ENCODE measurements at places on chromosomes 7 and 10. TPM values are rescaled to one million over a fixed set of nuclear protein-coding genes. Genes with fewer than 3 reads are reported as not detected.

GRCh38 chr7:28498636-28499035, 86.3 kb downstream of the CREB5 start:
- DNase-seq, result peak; percentile 30

- DNase-seq, result no peak
Observed at GRCh38 chr10:30558411-30558810, 71.1 kb downstream of the LYZL2 start.

- no peak for DNase-seq
Observed at GRCh38 chr7:1485156-1485555, 19.0 kb downstream of the INTS1 start.

- DNase-seq, result no peak
Observed at GRCh38 chr10:69228151-69228550, 8.0 kb downstream of the HKDC1 start.

Gene EMX2
- not detected for total RNA-seq
